ENCODE measurements at places on chromosomes 2 and 18.

DNA sequence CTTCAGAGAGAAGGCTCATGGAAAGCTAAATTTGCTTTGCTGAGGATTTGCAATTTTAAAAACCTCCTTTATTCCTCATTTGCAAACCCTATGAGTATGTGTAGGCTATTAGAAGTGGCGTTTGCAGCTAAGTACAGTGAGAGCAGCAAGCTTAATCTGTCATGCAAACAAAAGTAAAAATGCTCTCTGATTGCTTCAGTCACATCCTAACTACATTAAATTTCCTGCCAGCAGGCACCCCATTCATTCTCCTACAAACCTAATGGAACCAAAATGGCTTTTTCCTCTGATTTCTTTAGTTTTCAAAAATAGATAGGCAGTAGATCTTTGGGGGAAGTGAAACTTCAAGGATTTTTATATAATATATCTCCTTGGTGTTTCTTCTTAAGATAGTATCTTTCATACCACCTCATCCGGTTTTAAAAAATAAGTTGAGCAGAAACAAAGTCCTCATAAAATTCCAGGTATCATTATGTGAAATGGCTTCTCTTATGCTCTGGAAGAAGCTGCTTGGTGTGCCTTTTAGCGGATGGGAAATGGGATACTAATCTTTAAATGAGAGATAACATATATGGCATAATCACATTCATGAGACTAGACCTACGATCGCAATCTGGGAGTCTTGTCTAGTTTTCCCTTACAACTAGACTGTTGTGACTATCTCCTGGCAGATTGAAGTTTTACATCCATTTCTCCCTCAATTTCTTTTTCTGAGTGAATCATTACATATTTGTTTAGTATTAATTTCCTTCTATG, 49.1 kb downstream of the CLIP4 start:
- no peak for DNase-seq

DNA sequence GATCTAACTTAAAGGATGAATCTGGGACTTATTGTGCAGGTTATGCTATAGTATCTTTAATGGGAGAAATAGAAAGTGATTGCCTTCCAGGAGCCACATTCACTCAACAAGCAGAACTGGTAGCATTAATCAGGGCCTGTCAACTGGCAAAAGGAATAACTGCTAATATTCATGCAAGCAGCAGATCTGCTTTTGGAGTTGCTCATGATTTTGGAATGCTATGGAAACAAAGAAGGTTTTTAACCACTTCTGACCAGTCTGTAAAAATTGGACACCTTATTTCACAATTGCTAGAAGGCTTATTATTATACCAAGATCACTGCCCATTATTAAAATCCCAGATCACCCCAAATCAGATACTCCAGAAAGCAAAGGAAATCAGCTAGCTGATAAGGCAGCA, 200.4 kb downstream of the MREG start:
- DNase-seq = no peak

DNA sequence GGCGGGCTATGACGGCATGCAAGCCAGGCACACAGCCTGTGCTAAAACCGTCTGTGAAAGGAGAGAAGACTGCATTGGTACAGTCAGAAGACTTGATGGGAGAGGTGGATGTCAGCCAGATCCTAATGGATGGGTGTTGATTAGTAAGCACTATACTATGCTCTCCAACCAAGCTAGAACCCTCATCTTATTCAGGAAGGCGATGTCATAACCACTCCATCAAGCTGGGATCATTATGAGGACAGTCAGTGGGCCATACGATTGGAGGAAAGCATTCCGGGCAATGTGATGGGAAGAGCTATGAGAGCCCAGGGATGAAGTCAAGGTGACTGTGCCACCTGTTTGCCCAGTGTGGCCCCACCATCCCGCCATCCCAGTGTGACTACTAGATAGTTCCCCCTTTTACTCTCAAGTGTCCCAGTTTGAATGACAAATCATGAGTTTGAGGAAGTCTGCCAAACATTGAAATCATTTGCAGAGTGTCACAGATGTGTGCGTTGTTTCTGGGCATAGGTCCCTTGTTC, 66.4 kb downstream of the MRPS9 start:
- DNase-seq = no peak

DNA sequence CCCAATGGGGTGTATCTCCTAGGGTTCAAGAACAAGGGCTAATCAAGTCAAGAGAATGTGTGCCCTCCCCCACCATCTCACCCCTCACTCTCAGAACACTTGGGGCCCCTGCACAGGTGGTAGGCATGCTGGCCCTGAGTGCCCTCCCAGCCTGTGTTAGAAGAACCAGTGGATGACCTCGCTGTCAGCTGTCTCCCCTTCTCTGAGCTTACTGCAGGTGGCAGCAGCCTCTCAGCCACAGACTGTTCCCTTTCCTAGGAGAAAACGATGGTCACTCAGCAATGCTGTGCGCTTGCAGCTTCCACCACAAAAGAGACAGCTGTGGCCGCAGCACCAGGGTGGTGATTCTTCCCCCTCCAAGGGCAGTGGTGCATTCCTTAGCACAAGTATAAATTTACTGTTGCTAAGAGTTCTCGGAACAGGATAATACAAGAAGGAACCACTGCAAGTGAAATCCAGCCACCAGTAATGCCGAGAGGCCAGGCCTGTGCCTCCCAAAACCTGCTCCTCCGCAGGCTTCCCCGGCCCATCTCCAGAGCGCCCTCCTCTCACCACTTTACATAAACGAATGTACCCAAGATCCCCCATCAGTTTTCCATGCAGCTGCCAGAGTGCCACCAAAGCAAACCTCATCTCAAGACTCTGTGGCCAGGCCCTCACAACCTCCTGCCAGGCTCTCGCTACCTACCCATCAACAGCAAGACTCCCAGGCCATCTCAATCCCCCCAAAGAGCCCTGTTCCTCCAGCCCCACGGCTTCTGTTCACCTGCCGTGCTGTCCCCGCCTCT, 935 bp upstream of the RAMP1 start:
- peak; percentile 43 for DNase-seq

DNA sequence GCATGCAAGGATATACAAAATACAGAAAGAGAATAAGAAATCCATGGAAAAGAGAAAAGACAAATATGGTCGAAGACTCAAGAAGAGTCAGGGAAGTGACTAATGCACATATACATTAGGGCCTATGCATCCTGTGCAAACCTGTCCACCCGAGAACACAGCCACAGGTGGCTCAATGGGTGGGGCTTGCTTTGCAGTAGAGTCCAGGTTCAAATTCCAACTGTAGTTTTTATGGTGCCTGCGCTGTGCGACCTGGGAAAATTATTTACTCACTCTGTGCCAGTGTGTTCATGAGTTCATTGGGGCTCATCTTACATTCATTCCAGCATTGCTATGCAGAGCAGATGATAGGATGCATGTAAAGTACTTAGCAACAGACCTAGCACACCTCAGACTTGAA, 244.7 kb downstream of the CTNNA2 start:
- no peak for DNase-seq

DNA sequence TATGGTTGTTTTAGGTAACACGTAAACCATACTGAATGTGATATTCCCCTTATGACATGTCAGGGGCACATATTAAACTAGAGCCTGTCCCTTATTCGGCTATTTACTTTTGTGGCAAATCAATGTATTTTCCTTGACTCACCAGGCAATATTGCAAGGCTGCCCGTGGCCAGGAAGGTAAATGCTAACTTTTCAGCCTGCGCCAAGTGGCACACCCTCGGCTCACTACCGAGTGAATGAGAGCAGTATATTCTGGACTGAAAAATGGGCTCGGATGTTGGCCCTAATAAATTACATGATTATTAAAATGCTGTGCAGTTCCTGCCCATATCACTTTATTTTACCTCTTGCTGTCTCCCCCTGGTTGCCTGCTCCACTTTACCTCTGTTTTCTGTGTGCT, 46.7 kb downstream of the POU3F3 start:
- DNase-seq = no peak

GRCh38 chr2:168694173-168694572, 108.3 kb upstream of the NOSTRIN start:
- DNase-seq = no peak

GRCh38 chr2:163553601-163554000, 182.2 kb downstream of the FIGN start:
- no peak for DNase-seq

GRCh38 chr2:172299741-172300140, 127.6 kb upstream of the ITGA6 start:
- no peak for DNase-seq

DNA sequence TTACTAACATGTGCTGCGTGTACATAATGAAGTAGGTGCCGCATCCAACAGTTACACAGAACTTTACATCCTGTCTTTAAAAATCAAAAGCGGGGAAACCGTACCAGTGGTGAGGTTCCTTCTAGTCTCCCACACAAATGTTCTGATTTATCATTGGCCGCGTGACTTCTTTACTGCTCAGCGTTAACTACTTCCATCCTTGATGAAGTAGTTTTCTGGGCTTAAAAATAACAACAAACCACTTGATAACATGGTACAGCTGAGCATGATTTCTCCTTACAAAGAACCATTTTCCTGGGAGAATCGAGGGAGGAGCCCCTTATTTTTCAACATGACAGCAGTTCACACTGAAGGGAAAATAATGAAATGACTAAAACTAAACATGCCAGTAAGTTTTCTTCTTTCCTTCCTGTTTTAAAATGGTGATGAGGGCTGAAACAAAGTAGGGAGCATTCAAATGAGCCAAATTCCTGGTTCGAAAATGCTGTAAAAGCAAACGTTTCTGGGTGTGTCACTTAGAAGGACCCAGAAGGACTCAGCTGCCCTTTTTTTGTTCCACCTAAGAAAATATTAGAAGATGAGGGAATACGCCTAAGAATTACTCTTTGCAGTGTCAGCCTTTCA, 9.9 kb downstream of the EMILIN2 start:
- DNase-seq = no peak

- no peak for DNase-seq
Measured at GRCh38 chr18:9721893-9722550, 13.9 kb downstream of the RAB31 start.

DNA sequence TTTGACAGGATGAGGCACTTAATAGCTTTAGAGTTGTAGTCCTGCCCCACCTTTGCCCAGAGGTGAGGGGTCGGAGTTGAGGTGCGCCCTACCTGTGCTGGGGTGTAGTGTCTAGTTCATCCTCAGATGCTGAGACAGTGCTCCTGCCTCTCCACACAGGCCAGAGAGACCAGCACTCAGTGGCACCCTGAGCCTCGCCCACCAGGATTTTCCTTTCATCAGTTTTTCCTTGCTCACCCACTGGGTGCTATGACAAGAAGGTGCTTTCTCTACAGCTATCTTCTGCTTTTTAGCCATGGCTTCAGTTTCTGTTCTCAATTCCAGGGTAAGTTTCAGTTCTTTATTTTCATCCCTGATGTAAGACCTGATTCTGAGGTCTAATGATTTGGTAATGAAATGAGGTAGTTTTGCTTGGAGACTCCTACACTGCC, 16.8 kb upstream of the TMEM131 start:
- peak; percentile 70 for DNase-seq

DNA sequence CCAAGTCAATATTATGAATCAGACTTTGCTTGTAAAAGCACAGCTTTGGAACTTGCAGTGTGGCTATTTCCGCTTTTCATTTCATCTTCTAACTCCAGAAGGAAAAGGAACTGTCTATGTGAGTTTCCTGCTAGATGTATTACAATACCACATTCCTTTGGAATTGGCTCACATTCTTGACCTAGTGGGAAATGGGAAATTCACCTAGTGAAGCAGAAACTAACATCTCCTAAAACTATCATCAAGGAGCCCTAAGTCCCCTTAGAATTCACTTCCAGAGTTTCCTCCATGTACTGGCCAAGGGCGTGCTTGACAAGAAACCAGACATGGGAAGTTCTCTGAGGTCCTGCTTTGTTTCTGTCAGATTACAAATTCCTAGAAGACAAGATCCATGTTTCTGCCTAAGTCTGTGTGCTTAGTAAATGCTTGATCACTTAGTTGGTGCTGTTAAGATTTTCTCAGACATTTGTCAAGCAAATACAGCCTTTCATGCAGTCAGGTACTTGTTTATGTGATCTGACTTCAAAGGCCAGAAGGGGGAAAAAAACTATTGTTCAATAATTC, 275.7 kb upstream of the FN1 start:
- no peak for DNase-seq

- no peak for DNase-seq
Measured at GRCh38 chr18:944440-944839, 39.8 kb downstream of the ADCYAP1 start.

DNA sequence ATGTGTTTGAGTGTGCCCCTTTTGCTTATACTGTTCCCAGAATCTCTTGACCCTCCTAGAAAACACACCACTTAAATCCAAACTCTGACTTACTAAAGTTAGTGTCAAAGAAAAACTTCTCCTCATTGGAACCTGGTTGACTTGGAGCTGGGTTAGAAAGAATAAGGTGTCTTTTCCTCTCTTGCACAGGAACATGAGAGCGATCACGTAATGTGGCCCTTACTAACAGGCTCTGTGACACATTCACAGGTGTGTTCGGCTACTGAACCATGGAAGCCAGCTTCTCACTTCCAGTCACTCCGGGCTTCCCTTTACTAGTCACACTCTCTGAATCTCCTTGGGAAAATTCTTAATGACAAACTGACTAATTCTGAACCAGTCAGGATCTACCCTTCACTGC, 5.4 kb upstream of the POU3F3 start:
- no peak for DNase-seq

DNA sequence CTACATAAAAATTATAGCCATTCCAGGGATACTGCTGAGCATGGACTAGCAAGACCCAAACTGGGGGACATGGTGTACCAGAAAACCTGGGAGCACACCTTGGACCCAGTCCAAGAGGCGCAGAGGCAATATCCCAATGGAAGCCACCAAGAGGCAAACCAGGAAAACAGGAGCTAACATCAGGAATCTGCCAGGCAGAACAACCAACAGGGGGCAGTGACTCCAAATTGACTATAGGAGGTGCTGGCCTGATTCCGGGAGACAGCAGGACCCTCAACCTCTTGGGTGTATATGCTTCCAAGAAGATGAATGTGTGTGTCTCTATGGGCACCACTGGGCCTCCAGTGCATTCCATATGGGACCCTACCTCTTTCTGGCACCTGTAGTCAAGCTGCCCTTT, 172.7 kb upstream of the ARL4C start:
- DNase-seq = no peak

DNA sequence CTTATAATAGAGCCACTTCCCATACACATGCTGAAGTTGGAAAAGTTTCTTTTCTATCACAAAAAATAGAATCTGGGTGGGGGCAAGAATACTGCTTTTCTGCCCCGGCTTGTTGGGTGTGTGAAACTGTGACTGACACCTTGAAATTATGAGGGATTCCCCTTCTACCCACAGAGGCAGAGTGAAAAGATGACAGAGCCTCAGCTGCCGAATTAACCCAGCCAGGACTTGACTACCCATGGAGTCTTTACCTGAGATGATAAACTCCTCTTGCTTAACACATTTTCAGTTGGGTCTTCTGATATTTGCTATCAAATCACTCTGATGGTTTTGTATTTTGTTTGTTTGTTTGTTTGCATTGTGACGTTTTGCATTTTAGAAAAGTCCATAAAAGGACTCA, 66.0 kb upstream of the PMAIP1 start:
- DNase-seq = peak; percentile 46
